ENCODE measurements at places on chromosomes 7 and 10. TPM values are rescaled to one million over a fixed set of nuclear protein-coding genes. Genes with fewer than 3 reads are reported as not detected.
A peak's percentile ranks its signal among the peaks of the same experiment; 100 is the strongest.

TRIM50 gene
- polyA plus RNA-seq, result 10.8 TPM

DNA sequence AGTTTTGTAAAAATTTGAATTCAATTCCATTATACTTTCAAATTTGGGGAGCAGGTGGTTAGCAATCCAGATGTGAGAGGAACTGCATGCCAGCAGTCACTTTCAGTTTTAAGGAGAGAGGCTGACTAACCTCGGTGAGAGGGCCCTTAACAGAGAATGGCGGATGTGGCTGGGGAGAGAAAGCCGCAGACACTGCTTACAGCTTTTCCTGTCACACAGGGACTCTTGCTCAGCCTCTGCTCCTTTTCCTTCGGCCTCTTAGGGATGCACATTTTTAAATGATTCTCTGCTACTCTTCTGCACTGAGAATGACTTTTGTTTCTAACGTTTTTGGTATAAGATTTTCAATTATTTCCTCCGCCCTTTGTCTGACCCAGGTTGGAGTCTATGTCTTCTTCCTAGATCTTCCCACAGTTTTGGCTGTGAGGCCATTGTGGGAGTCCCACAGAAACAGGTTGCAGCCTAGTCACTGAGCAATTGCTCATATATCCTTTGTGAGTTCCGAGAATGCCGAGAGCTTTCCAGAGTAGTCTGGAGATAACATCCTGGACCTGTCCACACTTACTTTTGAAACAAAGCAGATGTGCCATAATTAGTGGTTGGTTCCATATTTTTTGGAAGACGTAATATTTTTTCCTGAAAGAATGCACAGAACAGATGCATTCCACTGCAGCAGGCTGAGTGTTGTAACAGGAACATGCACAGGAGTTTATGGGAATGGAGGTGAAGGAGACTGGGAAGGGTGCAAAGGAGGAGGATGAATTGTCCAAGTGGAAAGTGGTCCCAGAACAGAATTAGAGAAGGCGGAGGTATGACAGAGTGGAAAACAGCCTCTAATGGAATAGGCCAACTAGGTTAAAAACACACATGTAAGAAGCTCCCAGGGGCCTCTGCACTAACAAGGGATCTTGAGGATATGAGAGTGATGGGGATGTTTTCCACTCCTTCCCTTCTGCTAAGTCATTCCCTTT is 168.0 kb upstream of the ZNF32 start:
- no peak for DNase-seq

SNCG gene
- polyA plus RNA-seq, result 30.3 TPM

GRCh38 chr7:92723943-92724342 is 112.4 kb downstream of the CDK6 start:
- no peak for DNase-seq

DNA sequence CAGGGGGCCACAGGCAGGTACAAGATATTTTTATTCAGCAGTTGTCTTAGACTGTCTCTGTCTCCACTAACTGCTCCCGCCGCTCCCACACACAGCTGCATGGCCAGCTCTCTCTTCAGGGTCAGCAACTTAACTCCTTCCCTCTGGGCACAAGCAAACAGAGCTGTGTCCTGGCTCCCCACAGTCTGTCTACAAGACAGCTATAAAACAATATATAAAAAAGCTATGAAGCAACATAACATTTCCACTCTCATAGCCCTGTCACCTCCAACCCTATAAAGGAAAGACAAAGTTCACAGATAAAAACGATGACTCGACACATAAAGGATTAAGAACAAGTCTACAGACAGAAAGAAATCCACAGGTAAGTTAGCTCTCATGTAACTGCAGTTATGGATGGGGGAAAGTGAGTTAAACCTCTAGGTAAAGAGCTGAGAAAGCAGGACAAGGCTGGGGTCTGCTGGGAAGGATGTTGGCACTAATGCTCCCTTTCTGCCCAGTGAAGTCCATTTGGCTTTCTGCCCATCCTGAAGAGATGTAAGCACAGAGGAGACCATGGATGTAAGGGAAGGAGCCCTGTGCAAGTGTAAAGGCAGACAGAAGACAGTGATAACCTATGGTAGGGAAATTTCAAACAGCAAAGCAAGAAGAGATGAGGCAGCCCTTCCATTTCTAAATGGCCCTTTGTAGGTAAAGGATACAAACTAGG is 27.0 kb downstream of the RAPGEF5 start:
- DNase-seq, result peak; percentile 75

DNA sequence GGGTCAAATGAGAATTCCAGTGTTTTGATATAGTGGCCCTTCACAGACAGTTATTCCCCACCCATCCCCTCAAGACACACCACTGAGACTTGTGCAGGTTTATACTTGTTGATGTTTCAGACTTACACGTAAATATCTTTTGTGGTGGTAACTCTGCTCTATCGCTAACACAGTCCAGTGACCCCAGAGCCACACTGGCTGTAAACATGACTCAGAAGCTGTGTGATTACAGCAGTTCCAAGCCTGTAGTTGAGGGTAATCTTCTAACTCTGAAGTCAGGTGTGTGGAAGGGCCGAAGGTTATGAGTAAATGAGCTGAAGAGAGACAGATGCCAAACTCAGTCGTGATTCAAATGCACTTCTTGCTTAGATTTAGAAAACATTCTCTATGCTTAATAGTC is 19.4 kb downstream of the NOBOX start:
- DNase-seq, result no peak

GRCh38 chr10:97034301-97034700 is 151.5 kb downstream of the SLIT1 start:
- no peak for DNase-seq

- no peak for DNase-seq
Observed at GRCh38 chr10:119497243-119497642, 45.3 kb downstream of the RGS10 start.

DNA sequence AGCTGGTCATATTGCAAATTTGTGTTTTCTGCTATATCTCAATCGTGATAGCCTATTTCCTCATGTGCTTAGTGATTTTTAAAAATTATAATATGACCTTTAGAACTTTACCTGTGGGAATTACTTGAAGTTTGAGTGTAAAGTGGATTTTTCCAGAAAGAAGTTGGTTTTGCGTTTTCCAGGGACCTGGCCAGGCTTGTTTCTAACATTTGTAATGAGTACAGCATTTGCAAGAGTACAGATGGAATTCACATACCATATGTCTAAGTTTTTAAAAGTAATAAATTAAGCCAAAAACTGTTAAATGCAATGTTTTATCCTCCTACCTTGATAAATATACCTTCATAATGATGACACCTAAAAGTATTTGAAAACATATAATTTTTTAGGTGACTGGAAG is 443.2 kb downstream of the REEP3 start:
- no peak for DNase-seq

DNA sequence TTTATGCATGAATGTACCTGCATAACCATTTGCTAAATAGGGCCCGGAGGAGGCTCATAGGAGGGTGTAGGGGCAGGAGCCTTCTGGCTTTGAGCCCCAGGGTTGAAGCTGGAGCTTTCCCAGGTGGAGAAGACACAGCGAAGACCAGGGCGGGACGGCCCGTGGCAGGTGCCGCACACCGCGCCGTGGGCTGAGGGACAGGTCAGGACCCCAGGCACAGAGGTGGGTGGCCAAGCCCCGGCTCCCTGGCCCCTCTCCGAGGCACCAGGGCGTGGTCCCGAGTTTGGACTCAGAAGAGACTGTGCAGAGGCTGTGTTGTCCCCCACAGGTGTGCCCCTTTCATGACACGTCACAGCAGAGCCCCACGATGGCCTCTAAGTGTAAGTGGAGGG is 56.5 kb downstream of the PWWP2B start:
- no peak for DNase-seq

GRCh38 chr7:50513166-50513871 is 51.9 kb downstream of the DDC start:
- peak; percentile 53 for DNase-seq

MMP21 gene
- polyA plus RNA-seq, result not detected

DNA sequence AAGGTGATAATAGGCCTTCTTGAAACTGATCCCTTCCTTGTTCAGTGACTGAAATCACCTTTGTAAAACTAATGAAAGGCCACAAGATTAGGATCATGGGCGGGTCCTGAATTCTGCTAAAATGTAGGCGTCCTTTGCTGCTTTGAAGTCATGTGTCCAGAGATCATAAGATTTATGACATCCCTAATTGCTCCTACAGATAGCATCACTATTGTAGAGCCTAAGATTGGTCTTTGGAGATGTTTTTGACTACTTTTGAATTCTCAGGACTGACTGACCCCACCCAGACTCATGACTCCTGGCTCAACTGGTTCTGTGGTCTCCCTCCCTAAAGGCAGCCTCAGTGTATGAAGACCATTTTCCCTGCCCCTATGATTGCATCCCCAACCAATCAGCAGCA is 322.6 kb upstream of the SEMA3D start:
- no peak for DNase-seq

DNA sequence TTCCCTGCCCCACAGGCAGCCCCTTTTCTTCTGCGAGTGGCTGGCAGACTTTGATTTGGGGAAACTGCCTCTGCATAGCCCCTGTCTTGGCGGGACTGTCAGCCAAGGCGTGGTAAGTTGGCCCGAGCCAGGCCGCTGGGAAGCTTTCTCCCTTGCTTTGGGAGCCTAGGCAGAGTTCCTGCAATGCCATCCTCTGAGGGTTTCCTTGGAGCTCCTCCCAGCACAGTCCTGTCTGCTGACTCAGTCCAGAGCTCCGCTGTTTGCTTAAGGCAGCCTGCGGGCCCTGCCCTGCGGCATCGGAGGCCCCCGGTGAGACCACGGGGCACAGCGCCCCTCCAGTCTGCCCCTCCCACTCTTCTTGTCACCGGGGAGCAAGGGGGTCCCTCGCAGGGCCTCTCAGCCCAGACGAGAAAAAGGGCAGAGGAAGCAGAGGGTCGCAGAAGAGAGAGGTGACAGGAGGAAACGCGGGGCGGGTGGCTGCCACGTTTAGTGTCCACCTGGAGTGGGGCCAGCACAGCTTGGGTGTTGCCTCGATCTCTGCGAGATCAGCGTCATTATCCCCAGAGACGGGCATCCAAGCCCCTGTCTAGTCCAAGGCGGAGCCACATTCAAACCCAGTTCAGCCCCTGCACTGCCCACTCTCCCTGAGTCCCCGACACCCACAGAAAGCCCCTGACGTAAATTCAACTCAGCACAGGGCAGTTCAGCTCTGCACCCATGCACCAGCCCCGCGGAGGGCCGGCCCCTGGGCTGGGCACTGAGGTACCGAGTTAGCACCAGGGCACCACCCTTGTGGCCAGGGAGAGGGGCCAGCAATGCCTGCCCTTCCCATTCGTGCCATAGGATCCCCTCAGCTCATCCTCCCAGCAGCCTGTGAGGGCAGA is 59.0 kb upstream of the CHST15 start:
- DNase-seq, result no peak

GRCh38 chr7:77467408-77467807 is 51.3 kb upstream of the GSAP start:
- DNase-seq, result peak; percentile 65

GRCh38 chr7:107471292-107472070 is 1.6 kb downstream of the GPR22 start:
- DNase-seq, result no peak

DNA sequence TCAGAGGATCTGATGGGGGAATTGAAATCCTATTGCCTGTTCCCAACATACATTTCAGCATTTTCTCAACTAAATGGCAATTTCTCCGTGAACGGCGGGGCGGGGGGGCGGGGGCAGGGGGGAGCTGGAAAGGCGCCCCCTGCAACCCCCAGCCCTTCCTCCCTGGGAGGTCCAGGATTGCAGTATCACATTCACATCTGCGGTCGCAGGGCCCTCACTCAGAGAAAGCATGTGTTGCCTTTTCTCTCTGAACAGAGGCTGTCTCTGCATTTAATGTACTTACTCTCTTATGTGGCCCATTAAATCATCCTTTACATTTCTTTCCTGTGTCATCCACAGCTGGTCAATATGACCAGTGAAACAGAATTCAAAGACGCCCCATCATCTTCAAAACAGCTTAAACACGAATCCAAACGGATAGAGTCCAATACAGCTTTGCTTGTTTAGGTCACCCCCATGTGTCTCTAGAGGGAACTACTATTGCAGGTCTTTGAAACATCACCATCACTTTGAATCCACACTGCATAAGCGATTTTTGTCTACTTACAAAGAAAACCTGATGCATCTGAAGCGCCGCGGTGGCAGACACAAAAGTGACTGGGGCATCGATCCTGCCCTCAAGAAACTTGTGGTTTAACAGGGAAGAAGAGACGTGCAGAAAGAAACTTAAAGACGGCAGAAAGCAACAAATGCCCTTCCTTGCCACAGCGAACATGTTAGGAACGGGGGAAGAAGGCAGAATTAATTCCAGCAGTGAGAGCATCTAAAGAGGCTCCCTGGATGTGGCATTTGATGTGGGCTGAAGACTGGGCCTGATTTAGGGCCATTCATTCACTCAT is 17.0 kb upstream of the ECHDC3 start:
- no peak for DNase-seq

CYP26A1 gene
- 0.57 TPM for polyA plus RNA-seq

DNA sequence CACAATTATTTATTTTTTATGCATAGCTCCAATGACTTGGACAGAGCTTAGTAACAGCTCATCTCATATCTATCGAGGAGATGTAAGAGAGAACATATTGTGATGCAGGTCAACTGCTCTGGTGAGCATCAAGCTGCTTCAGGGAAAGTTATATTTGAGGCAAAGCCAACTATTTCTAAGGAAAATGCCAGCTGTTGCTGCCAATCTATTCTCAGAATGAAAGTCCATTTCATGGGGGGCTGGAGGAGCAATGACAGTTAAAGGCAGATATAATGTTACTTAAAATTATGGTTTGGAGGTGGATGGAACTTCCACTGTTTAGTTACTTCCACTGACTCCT is 424.8 kb downstream of the KIF20B start:
- no peak for DNase-seq

DNA sequence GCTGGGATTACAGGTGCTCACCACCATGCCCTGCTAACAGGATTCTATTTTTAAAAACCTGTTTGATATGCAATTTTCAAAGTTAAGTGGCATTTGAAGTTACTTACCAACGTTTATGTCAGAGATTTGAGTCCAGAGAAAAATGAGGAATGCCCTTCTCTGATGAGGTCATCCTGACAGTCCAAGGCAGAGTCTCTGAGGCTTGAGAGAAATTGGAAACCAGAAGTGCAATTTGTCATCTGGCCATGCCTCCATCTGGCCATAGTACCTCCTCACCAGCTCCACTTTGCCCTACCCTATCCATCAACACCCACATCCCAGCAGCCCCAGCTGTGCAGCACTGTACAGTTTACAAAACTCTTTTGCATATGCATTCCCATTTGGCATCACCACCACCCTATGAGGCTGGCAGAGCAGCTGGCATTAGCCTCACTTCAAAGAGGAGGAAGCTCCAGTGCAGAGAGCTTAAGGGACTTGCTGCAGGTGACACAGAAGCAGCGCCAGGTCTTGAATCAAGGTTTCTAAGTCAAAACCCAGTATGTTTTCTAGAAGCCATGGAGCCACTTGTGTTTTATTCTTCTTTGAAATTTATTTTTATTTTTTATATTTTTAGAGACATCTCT is 54.5 kb upstream of the PDZD8 start:
- DNase-seq, result no peak

Measured in testis (tissue), 5 donors.